ENCODE measurements at places on chromosomes 7 and 10.

GRCh38 chr10:24465891-24466818 lies 257.2 kb downstream of the KIAA1217 start:
- DNase-seq: peak; percentile 38

GRCh38 chr10:70918851-70919530 lies 30.6 kb upstream of the PCBD1 start:
- DNase-seq: no peak

- no peak for DNase-seq
These were observed 86.5 kb downstream of the OTUD1 start for GRCh38 chr10:23525406-23525805.

DNA sequence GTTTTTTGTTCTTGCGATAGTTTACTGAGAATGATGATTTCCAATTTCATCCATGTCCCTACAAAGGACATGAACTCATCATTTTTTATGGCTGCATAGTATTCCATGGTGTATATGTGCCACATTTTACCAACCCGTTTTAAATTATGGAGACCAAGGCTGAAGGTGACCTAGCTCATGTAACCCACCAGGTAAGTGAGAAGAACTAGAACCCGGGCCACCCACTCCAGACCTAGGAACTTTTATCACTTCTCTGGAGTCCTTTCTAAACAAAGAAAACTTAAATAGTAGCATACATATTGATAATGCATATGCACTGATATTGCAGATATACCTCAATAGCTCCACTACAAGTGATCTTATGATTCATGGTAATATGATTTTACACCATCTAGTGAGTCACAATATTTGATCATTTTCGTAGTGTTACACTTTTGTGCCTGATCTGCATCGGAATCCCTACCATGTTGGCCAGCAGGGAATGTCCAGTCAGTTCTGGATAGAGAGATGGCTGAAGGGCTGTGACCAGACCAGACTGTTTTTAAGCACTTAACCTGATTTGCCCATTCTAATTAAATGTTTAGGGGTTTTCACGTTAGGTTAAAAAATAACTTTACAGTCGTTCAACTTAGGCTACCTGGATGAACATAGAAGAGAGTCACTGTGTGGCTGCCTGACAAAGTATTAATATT lies 15.2 kb downstream of the CUZD1 start:
- no peak for DNase-seq

GRCh38 chr10:129523723-129524316 lies 56.8 kb downstream of the MGMT start:
- no peak for DNase-seq
